ENCODE measurements at places on chromosomes 4 and X.

- no peak for DNase-seq
Measured at GRCh38 chr4:102263024-102263787, 82.1 kb downstream of the SLC39A8 start.

GRCh38 chr4:76764251-76764650, 133.7 kb downstream of the SOWAHB start:
- no peak for DNase-seq

DNA sequence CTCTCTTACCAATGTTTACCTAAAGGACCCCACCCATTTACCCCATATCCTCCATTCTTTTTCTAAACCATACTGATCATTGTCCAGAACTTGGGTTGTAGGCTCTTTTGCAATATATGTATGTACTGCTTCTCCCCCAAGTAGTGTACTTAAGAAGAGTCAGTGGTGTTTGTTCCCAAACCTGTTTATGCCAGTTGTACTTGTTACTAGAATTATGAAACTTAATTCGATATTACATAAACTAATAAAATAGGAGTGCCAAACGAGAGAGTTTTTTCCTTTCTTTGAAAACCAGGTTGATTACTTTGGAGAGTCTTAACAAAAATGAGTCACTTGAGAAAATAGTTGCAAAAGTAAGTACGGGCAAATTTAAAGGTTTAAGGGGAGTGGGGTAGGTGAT, 96.3 kb downstream of the GEMIN8 start:
- DNase-seq: no peak

DNA sequence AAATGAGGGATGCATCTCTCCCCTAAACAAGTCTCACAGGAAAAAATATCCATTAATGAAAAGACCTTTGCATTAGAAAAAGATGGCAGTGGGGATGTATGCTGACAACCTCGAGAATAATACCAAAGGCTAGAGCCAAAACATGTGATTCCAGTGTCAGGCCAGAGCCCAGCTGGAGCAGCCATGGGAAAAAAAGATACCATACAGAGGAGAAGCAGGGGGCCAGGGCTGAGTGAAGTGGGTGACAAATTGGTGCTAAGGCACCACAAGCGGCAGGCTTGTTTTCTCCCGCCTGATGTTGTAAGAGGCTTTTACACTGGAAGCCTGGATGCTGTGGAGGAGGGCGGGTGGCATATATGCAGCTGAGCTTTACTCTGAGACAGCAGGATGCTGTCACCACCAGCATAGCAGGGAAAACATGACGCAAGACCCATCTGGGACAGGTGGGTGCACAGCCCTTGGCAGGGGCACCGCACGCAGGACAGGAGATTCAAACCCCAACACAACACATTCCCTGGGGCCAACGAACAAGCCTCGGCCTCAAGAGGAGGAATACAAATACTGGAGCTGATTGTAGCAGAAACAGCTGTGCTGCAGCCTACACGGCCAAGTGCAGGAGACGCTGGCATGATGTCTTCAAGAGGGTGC, 91.9 kb downstream of the TSPAN5 start:
- DNase-seq: no peak

DNA sequence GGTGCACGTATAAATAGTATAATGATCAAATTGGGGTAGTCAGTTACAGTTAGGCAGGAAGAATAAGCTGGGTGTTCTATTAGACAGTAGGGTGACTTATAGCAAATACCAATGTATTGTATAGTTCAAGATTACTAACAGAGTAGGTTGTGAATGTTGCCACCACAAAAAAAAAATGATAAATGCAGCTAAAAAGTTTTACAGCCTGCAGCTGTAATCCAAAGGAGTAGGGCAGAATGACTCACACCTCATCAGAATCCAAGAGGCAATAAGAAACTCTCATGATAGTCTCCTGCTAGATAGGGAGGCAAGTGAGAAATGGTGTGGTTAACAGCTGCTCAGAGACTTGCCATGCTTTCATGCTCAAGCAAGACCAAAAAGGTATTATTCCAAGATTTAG, 19.6 kb upstream of the TCEAL4 start:
- no peak for DNase-seq

DNA sequence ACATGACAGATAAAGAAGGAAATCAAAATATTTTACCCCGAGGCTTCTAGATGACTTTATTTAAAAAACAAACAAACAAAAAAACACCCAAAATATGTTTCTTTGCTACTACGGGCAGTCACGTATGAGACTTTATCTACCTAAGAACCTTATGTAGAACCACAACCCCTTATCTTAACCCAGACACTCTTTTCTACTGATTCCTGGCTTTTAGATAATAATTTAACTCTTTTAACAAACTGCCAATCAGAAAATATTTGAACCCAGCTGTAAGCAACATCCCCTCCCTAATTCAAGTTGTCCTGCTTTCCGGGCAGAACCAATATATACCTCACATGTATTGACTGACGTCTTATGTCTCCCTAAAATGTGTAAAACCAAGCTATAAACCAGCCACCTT, 15.4 kb downstream of the ELOVL6 start:
- DNase-seq: no peak

DNA sequence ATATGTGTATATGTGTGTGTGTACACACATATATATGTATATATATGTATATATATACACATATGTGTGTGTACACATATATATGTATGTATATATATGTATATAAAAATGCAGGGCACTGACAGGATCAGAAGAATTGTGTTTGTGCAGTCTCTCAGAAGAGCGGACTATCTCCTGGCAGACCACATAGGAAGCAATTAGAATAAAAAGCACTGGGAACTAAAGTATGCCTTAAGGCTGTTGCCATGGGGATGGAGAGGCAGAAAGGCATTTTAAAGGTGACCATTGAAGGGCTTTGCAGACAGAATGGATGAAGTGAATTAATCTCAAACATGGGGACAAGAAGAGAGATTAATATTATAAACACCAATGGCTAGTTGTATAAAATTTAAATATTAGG, 33.7 kb upstream of the USP51 start:
- DNase-seq: no peak

GRCh38 chr4:169758401-169758962, 738 bp upstream of the HPF1 start:
- no peak for DNase-seq

DNA sequence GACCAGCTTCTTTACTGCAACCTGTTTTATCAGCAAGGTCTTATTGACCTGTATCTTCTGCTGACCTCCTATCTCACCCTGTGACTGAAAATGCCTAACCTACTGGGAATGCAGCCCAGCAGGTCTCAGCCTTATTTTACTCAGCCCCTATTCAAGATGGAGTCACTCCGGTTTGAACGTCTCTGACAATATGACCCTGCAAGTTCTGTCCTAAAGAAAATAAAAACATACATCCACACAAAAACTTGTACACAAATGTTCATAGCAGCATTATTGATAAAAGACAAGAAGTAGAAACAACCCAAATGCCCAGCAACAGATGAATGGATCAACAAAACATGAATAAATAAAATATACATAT, 59.5 kb upstream of the FAM9C start:
- no peak for DNase-seq

DNA sequence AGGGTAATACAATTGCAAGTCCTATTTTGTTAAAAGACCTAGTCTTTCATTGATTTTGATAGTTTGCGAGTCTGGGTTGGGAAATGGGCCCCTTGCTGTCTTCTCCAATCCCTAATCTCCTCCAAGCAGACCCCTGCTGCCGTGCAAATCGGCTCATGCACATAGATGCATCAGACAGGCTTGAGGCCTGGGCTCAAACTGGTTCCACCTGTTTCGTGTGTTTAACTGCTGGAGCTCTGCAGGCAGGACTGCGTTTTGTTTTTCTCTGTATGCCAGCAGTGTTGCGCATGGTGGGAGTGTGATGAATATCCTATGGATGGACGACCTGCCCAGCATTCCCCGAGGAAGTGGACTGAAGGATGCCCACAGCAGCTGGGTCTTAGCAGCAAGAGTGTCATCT, 133.9 kb downstream of the PDGFRA start:
- no peak for DNase-seq

DNA sequence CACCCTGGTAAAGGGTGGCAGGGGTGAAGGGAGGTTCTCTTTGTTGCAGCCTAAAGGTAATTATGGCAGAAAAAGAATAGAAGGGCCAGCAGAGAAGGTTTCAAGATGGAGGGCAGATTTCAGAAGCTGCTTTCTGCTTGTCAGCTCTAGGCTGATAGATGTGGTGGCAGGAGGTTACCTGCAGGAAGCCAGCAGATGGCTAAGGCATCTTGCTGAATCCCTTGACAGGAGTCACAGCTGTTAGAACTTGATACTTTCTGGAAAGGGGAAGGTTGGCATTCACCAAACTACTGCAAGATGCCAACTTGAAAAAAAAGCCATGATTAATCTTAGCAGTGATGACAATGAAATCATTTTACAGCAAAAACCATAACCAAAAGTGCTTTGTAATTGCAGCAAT, 69.5 kb upstream of the CBLL2 start:
- DNase-seq: no peak

DNA sequence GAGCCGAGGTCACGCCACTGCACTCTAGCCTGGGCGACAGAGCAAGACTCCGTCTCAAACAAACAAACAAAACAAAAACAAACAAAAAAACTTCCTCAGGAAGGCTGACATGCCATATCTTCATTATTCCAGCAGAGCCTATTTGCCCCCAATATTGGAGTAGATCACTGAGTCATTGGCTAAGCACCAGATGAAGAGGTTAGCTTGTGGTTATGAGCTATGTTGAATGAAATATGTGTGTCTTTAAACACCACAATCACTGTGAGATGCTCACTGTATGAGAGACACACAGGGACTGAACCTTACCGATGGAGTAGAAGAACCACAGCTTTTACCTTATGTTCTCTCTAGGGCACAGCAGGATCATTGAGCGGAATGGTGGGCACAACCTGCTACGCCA, 122.1 kb upstream of the EOLA2 start:
- no peak for DNase-seq

GRCh38 chr4:24599275-24599674, 14.9 kb upstream of the DHX15 start:
- DNase-seq: no peak

DNA sequence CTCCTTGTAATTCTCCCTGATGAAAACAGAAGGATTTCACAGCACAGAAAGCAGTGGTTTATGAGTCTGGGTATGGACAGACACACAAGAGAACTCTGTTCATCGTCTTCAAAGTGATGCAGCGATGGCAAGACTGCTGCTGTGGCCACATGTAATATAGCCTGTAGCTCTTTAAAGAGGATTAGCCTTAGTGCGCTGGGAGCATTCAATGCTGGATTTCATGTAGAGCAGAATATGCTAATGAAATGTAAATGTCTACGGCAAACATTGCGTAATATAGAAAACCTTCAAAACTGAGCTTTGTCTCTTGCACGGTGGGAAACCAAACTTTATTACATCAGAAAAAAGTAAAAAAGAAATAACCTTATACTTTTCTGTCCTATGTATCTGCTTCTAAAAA, 42.9 kb downstream of the ALPK1 start:
- DNase-seq: no peak

GRCh38 chr4:97828646-97829045, 314.6 kb downstream of the STPG2 start:
- no peak for DNase-seq

- DNase-seq: no peak
Measured at GRCh38 chrX:51641421-51642021, 22.8 kb upstream of the CENPVL3 start.

DNA sequence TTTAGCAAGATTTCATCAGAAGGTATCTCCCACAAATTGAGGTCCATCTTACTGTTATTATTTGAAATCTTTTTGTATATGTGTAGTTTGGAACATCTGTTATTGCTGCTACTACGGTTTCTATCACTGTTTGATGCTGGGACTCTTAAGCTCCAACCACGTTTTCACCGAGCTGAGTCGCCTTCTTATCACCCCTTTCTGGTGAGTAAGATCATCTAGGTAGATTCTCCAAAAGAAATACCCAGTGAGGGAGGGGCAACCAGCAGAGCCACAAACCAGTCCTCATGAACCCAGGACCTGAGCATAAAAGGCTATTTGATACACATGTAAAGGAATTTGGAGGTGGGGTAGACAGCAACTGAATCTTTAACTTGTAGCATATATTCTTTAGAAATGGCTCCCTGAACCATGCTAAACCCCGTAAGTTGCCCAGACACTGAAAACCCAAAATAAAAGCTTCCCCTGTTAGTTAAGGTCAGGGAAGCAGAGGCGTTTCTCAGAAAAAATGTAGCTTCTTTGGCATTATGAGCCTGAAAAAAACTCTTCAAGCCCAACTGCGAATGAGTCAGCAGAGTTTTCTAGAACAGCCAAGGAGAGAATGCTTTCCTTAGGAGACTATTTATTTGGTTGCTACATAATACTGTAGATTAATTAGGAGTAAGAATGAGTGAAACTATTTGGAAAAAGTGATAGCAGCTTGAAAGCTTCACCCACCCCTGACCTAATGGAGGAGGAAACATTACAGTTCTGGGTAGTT, 53.8 kb upstream of the ATXN3L start:
- DNase-seq: no peak

DNA sequence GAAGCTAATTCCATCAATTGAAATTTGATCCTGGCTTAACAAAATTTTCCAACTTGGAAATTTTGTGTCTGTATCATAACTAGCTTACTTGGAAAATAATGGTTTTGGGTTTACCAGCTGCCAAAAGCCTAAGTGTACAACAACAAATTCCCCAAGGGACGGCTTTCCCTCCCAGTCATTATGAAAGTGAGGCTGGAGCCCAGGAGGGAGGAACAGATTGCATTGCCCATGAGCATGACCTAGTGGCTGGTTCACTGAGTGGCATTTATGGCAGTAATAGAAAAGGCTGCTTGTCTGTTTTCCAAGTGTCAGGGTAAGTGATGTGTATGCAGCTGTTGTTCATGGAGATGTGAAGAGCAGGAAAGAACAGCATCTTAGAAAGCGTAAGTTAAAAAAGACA, 70.8 kb upstream of the HHIP start:
- DNase-seq: no peak

- peak; percentile 81 for DNase-seq
Measured at GRCh38 chr4:76993787-76994641, 44.5 kb downstream of the SEPTIN11 start.

DNA sequence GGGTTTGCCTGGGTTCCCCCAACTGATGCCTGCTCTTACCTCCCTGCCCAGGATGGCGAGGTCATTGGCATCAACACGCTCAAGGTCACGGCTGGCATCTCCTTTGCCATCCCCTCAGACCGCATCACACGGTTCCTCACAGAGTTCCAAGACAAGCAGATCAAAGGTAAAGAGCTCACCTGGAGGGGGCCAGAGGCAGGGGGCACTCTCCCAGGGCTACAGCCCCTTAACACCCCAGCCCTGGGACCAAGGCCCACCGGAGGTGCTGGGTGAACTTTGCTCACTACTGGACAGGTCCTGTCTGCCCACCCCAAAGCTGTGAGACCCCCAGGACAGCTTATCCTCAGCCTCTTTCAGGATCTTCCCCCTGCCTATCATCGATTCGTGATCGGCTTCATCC, 24.5 kb downstream of the HTRA3 start:
- no peak for DNase-seq

GRCh38 chrX:136647677-136648360, at the start of gene CD40LG:
Gene CD40LG, plus strand, starts transcription at chrX:136648158. Its CDS starts 91 bp downstream, at chrX:136648249.
- DNase-seq: no peak

Data from CD8-positive, alpha-beta T cell (primary cell).